ENCODE measurements at places on chromosomes 2 and 18. TPM values are rescaled to one million over a fixed set of nuclear protein-coding genes. Genes with fewer than 3 reads are reported as not detected.
A peak's percentile ranks its signal among the peaks of the same experiment; 100 is the strongest.

GRCh38 chr2:65388596-65389390 lies 43.6 kb downstream of the SPRED2 start:
- peaks cover 11% of the 10 kb centered on the region for H3K4me1 ChIP-seq
- DNase-seq = peak; percentile 48
- no peak overlapping the region for H3K27ac ChIP-seq
- no peak overlapping the region for H3K4me3 ChIP-seq
- H3K27me3 ChIP-seq = no peaks in the 10 kb centered on the region

DNA sequence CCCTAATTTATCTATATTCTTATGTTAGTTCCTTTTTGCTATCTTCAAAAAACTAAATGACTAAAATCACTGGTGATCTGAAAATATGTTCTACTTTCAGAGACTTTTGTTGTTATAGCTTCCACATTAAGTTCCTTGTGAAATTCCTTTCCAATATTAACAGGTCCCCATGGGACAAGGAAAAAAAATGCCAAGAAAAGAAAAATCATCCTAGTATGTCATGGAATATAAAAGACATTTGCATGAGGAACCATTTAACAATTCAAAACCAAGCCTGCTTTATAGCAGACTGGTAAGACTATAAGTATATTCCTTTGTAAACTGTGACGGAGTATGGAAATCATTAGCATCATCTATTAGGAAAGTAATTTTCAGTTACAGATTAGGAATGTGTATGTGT lies 48.1 kb downstream of the COBLL1 start:
- no peaks in the 10 kb centered on the region for H3K36me3 ChIP-seq
- no peak overlapping the region for H3K27ac ChIP-seq
- no peak for DNase-seq
- H3K4me3 ChIP-seq = no peak overlapping the region
- peaks cover 8% of the 10 kb centered on the region for H3K4me1 ChIP-seq

- H3K4me1 ChIP-seq = peaks cover 9% of the 10 kb centered on the region
- H3K4me3 ChIP-seq = no peak overlapping the region
- H3K27me3 ChIP-seq = no peaks in the 10 kb centered on the region
- H3K36me3 ChIP-seq = no peaks in the 10 kb centered on the region
- no peak overlapping the region for H3K27ac ChIP-seq
- no peak for DNase-seq
Observed at GRCh38 chr2:147430408-147430807, 414.4 kb upstream of the ACVR2A start.

DNA sequence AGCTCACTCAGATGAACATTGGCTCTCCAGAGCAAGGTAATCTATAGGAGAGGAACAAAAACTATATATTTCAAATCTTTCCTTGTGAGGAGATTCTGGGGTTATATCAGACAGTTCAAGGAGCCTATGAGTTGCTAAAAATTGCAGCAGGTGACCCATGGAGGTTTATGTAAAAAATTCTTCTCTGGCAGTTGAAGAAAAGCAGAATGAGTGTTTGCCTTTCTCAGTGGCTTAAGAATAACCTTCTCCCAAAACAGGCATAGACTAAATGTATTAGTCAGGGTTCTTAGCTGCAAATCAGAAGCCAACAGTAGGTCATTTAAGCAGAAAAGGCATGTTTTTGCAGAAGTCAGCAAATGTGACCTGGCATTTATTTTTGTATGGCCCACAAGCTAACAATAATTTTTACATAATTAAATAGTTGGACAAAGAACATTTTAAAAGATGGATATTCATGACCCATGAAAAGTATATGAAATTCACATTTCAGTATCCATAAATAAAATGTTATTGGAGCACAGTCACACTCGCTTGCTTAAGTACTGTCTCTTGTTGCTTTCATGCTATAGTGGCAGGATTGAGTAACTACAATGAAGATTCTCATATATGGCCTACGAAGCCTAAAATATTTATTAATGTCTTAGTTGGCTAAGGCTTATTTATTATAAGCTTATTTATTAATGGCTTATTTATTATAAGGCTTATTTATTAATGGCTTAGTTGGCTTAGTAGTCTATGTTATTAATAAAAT lies 93.4 kb upstream of the TLK1 start:
- no peak overlapping the region for H3K4me3 ChIP-seq
- H3K27ac ChIP-seq = no peak overlapping the region
- DNase-seq = no peak
- H3K27me3 ChIP-seq = no peaks in the 10 kb centered on the region
- H3K36me3 ChIP-seq = no peaks in the 10 kb centered on the region

GRCh38 chr18:54767098-54767497 lies 61.2 kb upstream of the RAB27B start:
- H3K27me3 ChIP-seq = no peaks in the 10 kb centered on the region
- no peak overlapping the region for H3K27ac ChIP-seq
- no peak overlapping the region for H3K4me3 ChIP-seq

DNA sequence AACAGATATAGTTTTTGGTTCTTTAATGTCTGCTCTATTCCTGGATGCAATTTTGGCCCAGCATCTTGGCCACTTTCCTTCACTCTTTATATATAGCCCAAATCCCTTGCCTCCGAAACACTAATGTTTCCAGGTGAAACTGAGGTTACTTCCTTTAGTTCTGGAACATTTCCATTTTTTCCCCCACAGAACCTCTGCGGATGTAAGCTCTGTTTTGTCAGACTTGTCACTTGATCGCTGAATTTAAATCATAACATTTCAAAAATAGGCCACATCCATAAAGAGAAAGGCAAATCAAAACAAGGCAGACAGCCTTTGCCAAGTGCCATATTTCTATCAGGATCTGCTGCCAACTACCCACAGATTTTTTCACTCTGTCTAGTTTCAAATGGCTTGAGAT lies 115.1 kb downstream of the ANKRD44 start:
- no peaks in the 10 kb centered on the region for H3K36me3 ChIP-seq
- no peak overlapping the region for H3K4me3 ChIP-seq
- no peak for DNase-seq
- no peaks in the 10 kb centered on the region for H3K4me1 ChIP-seq
- H3K27me3 ChIP-seq = no peaks in the 10 kb centered on the region

DNA sequence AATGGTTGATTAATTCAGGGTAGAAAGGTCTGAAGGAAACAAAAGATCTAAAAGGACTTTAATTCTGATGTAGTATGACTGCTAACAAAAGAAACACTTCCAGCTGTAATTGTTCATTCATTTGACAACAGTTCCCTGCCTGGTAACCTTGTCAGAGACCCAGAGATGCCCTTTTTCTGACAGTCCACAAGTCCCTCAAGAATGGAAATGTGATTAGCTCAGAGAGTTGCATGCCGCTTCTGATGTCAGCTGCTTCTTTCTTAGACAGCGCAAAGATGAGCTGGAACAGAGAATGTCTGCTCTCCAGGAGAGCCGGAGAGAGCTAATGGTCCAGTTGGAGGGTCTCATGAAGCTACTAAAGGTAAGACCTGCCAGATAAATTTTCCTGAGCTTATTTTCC lies 153.6 kb downstream of the DTNA start:
- H3K36me3 ChIP-seq = peaks cover 10% of the 10 kb centered on the region
- H3K4me3 ChIP-seq = no peak overlapping the region
- no peaks in the 10 kb centered on the region for H3K27me3 ChIP-seq
- H3K27ac ChIP-seq = no peak overlapping the region
- DNase-seq = no peak
- H3K4me1 ChIP-seq = no peaks in the 10 kb centered on the region

- H3K27ac ChIP-seq = no peak overlapping the region
- H3K36me3 ChIP-seq = peaks cover 10% of the 10 kb centered on the region
- peaks cover 29% of the 10 kb centered on the region for H3K4me1 ChIP-seq
- peak; percentile 61 for DNase-seq
- no peaks in the 10 kb centered on the region for H3K27me3 ChIP-seq
Observed at GRCh38 chr18:7808992-7809391, 241.9 kb downstream of the PTPRM start.

GRCh38 chr2:168130346-168130745 lies 117.0 kb downstream of the STK39 start:
- H3K4me3 ChIP-seq = no peak overlapping the region
- peaks cover 5% of the 10 kb centered on the region for H3K36me3 ChIP-seq
- no peak overlapping the region for H3K27ac ChIP-seq
- no peaks in the 10 kb centered on the region for H3K27me3 ChIP-seq
- H3K4me1 ChIP-seq = peaks cover 4% of the 10 kb centered on the region

- no peak for DNase-seq
- H3K36me3 ChIP-seq = peaks cover 9% of the 10 kb centered on the region
- peak within 1 kb of the TSS; percentile 89 for H3K4me3 ChIP-seq
- peak within 1 kb of the TSS; percentile 56 for H3K27ac ChIP-seq
- H3K4me1 ChIP-seq = no peaks in the 10 kb centered on the region
- H3K27me3 ChIP-seq = peaks cover 31% of the 10 kb centered on the region
Observed at GRCh38 chr2:132669908-132670495, at the start of gene LYPD1. Gene LYPD1 (minus strand): TSS chr2:132670205. CDS start chr2:132669932, 273 bp downstream.

- H3K4me3 ChIP-seq = no peak overlapping the region
- H3K36me3 ChIP-seq = no peaks in the 10 kb centered on the region
- DNase-seq = no peak
- H3K27me3 ChIP-seq = no peaks in the 10 kb centered on the region
Observed at GRCh38 chr2:556485-556884, 120.7 kb downstream of the TMEM18 start.

DNA sequence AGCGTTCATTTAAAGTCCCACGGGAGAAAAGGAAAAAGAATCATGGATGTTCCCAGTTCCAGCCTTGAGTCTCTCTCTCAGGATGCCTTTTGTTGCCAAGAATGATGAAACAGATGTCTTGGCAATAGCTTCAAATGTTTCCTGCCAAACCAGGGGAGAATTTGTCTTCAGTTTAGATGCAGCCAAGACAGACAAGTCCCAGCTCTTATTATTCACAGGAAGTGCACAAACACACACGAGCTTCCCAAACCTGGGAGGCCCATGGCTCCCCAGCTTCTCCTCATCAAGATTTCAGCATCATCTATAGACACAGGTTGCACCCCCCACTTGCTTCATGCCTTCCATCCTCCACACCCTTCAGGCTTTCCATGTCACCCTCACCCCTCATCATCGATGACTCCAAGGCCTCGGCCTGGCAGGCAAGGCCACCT lies 45.9 kb downstream of the HS1BP3 start:
- H3K27me3 ChIP-seq = peaks cover 4% of the 10 kb centered on the region
- no peak for DNase-seq
- H3K4me3 ChIP-seq = no peak overlapping the region
- H3K27ac ChIP-seq = no peak overlapping the region
- no peaks in the 10 kb centered on the region for H3K36me3 ChIP-seq
- H3K4me1 ChIP-seq = no peaks in the 10 kb centered on the region

The REG1B gene
- total RNA-seq = not detected

The STK39 gene
- total RNA-seq = 29.0 TPM

Data from endodermal cell (in vitro differentiated cells).